Suprapubic skin (tissue), 4 donors: ENCODE measurements at places on chromosomes 1 and 21.

- no peak for DNase-seq
These were observed 7.4 kb downstream of the ACADM start for GRCh38 chr1:75731881-75732280.

- no peak for DNase-seq
These were observed 143.3 kb downstream of the SIPA1L2 start for GRCh38 chr1:232486454-232487207.

DNA sequence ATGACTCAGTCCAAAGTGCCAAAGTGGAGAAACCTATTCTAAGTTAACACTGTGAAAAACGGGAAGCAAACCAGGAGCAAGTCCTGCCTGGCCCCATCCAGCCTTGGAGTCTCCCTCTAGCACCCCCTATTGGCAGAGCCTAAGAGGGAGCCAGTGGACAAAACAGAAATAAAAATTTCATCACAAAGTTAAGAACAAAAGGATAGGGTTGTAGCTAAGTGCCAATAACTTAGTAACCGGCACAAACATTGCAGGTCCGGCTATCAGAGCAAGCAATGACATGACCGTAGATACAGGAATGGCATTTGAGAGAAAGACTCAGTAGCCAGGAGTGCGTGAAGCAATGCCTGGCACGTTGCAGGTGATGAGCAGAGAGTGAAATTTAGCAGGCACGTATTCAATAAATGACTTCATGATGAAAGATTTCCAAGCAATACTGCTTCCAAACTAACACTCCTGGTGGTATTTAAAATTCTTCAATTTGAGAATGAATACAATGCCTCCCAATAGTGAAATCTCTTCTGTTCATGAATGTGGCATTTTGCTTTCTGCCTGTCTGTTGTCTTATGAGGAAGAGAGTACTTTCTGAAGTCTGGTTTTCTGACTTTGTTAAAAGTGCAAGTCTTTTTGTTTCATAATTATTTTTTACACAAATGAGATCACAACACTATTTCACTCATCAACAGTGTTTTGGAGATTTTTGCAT lies 391.0 kb downstream of the OMA1 start:
- DNase-seq, result no peak

- DNase-seq, result no peak
These were observed 135.9 kb downstream of the ACBD6 start for GRCh38 chr1:180366371-180367068.

GRCh38 chr1:113007706-113008364 lies 51.8 kb upstream of the SLC16A1 start:
- DNase-seq, result no peak

DNA sequence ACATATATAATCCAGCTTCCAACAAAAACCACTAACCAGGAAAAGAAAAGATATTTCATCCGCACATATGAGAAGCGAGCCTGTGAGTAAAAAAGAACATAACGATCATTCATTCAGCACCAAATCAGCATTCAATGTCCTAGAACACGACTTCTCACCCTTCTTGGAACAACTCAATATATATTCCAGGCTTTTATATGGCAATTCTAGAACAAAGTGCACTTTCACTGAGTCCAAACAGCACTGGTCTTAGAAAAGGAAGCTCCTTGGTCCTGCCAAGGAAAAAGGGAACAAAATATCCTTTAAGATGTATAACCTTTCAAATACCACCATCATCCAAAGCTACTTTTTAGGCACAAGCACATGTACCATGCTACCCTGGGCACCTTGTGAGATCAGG lies 44.5 kb downstream of the RPL5 start:
- no peak for DNase-seq

DNA sequence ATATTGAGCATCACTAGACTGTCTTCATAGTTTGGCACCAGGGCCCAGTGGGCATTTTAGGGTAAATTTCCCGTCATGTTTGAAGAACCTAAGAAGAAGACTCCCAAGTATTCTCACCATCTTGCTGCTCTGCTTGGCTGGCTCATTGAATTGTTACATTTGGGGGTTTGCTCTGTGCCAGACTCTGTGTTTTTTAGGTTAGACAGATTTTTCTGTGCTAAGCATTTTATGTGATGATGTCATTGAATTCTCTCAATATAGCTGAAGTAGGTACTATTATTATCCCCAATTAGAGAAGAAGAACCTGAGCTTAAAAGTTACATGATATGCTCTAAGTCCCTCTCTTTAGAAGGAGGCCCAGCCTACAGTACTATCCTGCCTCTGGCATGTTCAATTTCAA lies 28.0 kb upstream of the DNASE2B start:
- no peak for DNase-seq

DNA sequence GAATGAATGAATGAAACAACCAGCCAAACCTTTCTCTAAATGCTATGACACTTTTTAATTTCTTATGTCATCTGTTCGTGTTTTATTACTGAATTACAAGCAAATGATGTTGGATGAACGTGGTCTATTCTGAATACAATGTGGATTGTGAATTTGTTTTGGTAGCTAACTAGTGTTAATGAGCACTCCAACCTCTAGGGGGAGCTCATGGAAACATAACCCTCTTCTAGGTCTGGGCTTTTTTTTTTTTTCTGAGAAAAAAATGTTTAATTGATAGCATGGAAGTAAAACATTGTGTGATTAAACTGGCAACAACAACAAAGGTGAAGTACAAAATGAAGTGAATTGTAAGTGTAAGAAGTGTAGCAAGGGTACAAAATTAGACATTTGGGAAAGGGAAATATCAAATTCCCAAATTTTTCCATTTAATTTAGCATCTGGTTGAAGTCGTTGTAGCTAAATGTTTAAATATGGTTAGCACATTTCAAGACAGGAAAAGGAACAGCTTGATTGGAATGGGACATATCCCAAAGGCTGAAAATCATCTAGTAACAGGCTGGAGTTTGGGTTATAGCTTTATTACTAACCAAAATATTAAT lies 42.6 kb upstream of the PTGS2 start:
- no peak for DNase-seq

- DNase-seq, result no peak
These were observed 1.7 kb downstream of the NES start for GRCh38 chr1:156675210-156676113.

- no peak for DNase-seq
These were observed 3.2 kb upstream of the CCNL2 start for GRCh38 chr1:1402072-1402900.

DNA sequence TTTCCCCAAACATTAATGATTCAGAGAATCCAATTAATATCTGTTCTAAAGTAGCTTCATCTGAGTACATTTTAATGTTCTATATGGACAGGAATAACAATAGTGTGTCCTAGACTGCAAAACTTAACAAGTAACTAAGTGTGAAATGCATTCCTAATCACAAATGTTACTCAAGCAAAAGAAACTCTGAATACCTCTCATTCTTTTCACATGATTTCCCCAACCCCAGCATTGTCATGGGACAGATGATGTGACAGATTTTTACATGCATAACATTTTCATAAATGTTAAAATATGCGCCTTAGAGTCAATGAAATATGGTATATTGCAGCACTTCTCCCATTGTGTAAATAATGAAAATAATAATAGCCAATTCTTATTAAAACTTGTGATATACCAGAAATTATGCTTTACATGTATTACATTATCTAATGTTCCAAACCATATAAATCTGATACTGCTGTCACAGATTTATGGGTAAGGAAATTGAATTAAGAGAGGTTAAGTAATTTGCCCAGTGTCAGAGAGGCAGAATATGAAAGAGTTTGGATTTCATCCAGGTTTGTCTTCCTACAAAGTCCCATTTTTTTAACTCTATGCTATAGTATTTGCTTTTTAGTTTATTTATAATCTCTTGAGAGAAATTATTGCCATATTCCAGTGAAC lies 269.4 kb downstream of the LRRC7 start:
- no peak for DNase-seq

DNA sequence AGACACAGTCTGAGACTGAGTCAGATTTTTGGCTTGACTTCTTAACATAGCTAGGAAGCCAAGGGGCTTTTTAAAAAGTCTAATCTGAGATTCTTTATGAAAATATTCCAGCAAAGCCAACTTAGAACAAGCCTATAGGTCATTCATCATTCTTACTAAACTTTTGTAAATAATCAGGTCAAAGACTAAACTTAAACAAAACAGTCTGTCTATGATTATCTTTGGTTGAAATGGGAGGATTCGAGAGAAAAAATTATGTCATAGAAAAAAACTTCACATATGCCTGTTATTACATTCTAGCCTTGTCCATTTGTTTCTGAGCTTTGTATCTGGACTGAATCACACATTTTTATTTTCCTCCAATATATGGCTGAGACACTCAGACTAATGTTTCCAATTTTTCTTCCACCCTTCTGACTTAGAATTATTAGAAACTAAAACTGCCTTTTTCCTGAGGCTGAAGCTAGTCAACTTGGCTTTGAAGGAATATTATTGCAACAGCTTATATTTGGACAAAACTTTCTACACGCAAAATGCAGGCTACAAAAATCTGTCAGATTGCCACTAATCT lies 83.3 kb downstream of the ETS2 start:
- no peak for DNase-seq

DNA sequence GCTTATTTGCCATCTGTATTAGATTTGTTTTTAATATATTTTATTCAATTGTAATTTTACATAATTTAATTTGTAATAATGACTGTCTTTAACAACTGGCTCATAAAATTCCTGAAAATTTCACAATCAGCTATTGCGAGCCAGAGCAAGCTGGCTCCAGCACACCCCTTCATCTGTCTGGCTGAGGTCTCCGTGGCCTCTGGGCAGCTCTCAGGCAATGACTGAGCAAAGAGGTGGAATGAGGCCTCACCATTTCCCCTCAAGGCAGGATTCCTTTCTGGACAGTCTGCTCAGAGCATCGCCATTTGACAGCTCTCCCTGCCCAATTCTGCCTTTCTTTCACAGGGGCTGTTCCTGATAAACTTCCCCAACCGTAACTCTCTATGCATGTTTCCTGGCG lies 5.8 kb upstream of the KANK4 start:
- no peak for DNase-seq

- DNase-seq, result no peak
These were observed 2.2 kb downstream of the KRTAP19-1 start for GRCh38 chr21:30478004-30478403.

DNA sequence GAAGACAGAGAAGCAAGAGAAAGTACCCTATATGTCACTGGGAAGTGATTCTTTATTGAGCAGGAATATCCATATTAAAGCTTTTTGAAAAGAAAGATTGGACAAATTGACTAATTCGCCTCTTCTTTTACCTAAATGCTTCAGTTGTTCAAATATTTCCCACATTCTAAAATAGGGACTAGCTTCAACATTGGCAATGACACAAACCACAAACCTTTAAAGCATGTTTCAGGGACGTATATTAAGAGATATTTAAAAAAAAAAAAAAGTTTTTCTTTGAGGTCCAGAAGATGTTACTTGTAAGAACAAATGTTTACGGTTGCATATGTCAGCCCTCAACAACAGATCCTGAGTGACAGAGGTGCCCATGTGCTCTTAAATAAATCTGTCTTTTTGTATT lies 235.0 kb upstream of the NFIA start:
- DNase-seq, result no peak

DNA sequence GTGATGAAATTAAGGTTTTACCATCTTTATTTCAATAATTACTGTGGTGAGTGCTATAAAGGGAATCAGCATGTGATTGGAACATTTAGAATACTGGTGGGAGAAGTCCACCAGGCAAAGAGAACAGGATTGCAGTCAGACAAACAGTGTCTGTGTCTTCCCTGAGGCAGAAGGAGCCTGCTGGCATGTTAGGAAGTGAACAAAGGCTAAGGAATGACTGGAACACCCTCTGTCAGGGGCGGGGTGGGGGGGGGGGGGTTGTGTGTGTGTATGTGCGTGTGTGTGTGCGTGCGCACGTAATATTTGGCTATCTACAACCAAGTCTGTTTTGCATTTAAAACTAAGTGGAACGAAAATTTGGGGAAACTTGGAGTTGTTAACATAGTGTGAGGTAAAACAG lies 30.2 kb downstream of the SRRM1 start:
- DNase-seq, result no peak

GRCh38 chr1:30765556-30766434 lies 8.2 kb upstream of the LAPTM5 start:
- no peak for DNase-seq

- DNase-seq, result no peak
These were observed 98.0 kb upstream of the DNAH14 start for GRCh38 chr1:224831501-224831900.

GRCh38 chr1:201499191-201499590 lies 7.7 kb downstream of the CSRP1 start:
- DNase-seq, result no peak

- DNase-seq, result no peak
These were observed 24.5 kb downstream of the CNIH3 start for GRCh38 chr1:224640587-224640986.

DNA sequence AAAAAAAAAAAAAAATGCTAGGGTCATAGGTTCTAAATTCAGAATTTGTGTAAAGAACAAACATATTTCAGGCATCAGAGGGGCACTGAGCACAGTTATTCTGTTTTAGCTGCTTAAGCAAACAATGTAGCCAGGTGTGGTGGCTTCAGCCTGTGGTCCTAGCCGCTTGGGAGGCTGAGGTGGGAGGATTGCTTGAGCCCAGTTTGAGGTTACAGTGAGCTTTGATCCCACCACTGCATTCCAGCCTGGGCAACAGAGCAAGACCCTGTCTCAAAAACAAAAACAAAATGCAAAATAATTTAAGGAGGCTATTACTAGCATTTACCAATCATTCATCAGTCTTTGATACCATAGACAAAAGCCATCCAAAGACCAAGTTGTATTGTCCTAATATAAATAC lies 49.7 kb upstream of the CDC42BPA start:
- DNase-seq, result no peak

- no peak for DNase-seq
These were observed 25.5 kb downstream of the ZNF697 start for GRCh38 chr1:119622311-119623192.

DNA sequence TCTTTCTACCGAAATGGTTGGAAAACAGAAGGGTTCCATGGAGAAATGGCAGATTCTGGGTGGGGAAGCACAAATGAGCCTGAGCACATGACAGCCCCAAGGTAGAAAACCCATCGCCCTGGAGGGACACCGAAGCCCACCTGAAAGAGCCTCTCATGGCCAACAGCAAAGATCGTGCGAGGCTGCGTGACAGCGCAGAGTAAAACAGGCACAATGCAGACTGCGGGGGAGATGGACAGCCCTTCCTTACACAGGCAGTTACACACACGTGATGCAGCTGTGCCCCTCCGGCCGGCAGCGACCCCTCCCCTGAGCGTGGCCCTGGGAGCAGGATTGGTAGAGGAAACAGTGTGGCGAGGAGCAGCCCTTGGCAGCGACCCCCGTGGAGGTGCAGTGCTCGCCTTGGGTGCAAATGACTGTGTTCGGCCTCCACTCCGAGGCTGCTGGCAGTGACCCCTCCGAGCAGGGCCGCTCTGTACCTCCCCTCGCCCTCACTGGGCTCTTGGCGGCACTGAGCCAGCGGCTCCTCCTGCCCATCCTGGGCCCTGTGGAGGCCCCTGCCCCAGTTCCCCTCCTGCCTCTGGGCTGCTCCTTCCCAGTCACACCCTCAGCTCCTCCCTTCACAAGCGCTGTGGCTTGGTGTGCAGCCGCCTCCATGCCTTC lies 120.9 kb upstream of the COL6A1 start:
- DNase-seq, result no peak

DNA sequence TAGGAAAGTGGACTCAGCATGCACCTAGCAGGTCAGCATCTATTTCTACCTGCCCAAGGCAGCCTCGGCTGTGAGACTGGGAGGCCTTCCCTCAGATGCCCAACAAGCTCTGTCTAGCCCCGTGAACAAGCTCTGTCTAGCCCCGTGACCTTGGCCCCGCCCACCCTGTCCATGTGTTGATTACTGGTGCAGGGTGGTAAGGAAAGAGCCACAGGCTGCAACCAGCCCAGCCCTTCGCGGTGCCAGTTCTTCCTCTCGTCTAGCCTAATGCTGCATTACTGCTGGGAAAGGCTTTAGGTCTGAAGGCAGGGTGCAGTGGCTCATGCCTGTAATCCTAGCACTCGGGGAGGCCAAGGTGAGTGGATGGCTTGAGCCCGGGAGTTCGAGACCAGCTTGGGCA lies 2.2 kb downstream of the GPR153 start:
- no peak for DNase-seq
